ENCODE measurements at places on chromosomes 2 and 18.

DNA sequence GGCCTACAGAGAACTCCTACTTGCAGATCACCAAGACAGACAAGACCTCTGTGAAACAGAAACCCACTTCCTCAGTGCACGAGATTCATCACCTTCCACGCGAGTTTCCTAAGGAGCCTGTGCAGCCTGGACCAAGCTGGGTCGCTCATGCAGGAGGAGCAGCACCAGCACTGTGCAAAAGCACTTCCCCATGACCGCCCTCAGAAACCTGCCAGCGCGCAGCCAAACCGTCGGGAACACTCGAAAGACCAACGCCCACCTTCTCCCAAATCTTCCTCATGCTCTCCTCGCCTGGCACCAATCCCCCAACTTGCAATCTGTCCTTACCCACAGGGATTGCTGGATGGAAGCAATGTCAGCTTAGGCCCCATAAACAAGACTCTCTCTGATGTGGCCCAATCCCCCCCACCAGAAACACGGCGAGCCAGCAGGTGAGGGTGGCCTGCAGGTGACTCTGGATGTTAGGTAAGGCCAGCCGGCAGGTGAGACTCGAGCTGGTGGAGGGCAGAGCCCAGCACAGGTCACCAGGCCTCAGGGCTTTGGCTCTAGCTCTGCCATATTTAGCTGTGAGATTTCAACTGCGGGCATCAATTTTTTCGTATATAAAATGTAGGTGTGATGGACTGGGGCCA lies 69.4 kb downstream of the PXDN start:
- no peak for DNase-seq

GRCh38 chr2:1987379-1987778 lies 243.1 kb upstream of the PXDN start:
- DNase-seq: no peak

GRCh38 chr2:24491542-24492420 lies 727 bp downstream of the NCOA1 start:
- DNase-seq: peak; percentile 69

DNA sequence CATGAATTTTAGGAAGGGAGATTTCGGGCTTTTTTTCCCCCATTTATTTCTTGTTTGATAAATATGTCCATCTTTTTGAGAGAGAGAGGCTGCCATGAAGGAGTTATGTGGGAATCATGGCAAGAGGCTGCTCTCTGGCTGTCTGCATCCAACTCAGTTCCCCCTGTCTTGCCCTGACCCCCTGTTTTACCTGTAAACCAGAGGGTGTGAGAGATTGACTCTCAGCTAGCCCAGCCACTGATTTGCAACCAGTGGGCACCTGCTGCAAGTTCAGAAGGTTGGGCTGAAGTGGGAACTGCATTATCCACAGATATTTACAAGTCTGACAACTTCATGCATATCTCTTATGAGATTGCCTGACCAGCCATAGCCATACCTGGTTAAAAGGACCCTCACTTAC lies 625.4 kb upstream of the FANCL start:
- DNase-seq: no peak

DNA sequence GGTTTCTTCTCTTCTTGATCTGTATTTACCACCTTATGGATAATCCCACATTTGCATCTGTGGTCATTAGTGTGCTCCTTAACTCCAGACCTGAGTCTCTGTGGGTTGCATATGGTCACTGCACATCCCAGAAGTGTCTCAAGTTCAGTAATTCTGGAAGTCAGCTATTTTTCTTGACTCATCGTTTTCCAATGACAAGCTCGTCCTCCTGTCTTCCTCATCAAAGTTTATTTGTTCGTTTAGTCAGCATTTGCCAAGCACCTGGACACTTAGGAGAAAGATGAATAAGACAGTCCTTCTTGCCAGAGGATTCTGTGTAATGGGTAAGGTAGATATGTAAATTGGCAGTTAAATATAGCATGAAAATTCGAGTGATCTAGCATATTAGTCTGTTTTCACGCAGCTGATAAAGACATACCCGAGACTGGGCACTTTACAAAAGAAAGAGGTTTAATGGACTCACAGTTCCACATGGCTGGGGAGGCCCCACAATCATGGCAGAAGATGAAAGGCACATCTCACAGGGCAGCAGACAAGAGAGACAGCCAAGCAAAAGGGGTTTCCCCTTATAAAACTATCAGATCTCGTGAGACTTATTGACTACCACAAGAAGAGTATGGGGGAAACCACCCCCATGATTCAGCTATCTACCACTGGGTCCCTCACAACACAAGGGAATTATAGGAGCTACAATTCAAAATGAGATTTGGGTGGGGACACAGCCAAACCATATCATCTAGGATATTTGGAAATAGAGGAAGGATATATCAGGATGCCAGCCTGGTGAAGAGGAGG lies 19.4 kb downstream of the FASTKD2 start:
- DNase-seq: no peak

DNA sequence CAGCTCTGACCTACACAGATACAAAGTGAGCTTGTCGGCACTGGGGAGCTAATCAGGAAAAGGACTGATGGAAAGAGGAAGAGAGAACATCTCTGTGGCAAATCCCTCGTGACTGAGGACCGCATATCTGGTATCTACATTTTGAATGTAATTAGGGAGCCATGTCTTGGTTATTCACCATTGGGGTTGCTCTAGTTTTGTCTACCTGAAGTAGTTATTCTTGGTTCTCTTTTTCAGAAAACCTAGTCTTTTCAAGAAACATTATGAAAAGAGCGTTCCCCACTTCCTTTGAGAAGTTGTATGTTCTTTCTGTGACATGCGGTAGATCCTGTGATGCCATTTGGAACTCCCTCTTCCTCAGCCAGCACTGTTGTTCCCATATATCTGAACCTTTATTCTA lies 104.4 kb downstream of the DOCK10 start:
- no peak for DNase-seq

DNA sequence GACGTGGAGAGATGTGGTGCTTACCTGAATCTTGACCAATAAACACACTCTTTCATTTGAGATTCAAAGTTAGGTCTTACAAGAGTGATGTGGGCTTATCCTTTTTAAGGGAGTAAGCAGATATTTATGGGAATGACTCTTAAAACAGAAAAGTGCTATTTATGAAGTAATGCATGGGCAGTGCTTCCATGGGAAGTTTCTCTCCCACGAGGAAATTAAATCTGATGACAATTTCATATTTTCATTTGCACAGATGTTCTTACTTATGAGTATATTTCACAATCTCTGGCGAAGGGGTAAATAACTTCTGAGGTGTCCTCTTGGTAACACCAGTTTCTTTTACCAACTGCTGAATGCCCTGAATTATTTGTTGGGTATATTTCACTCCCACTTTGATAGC lies 21.0 kb downstream of the PNPT1 start:
- no peak for DNase-seq

- no peak for DNase-seq
These were observed 166.6 kb upstream of the TANK start for GRCh38 chr2:160993654-160994061.

GRCh38 chr2:132977812-132978529 lies 308.0 kb upstream of the LYPD1 start:
- no peak for DNase-seq

DNA sequence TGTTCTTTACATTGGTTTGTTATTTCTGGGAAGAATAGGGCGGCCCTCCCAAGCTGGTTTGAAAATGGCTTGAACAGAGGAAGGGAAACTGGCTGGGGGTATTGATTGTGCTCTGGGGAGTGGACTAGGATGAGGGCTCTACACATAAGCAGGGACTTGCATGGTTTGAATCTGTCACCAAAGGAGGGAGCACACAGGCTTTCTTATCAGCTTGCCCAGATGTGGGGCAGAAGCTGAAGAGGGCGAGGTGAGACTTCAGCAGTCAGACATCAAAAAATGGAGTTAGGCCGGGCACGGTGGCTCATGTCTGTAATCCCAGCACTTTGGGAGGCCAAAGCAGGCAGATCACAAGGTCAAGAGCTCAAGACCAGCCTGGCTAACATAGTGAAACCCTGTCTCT lies 7.2 kb upstream of the RAB12 start:
- no peak for DNase-seq

DNA sequence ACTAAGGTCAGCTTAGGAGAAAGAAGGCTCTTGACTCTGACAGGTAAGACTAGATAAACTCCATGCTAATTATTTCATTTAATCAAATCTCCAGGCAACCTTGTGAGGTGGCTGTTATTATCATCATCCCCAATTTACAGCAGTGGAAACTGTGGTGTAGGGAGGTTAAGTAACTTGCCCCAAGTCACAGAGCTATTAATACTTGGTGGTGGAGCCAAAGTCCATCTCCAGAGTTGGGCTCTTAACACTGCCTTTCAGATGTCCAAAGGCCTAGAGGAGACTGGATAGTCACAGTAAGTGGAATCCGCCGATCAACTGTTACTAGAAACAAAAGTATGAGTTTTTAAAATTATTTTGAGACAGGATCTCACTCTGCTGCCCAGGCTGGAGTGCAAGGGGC lies 46.6 kb upstream of the SP3 start:
- no peak for DNase-seq

DNA sequence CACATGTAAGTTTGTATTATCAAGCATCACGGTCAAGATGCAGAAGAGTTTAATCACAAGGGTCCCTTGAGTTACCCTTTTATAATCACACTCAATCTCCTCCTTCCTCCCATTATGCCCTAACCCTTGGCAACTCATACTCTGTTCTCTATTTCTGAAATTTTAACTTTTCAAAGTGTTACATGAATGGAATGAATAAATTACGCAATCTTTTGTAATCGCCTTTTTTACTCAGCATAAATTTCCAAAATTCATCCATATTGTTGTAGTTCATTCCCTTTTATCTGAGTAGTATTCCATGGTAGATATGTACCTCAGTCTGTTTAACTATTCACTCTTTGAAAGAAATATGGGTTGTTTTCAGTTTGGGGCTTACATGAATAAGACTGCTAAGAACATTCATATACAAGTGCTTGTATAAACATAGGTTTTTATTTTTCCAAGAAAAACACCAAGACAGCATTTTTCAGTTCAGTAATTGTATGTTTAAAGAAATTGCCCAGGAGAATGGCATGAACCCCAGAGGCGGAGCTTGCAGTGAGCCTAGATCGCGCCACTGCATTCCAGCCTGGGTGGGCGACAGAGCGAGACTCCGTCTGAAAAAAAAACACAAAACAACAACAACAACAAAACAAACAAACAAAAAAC lies 430.9 kb upstream of the KCNH7 start:
- no peak for DNase-seq

DNA sequence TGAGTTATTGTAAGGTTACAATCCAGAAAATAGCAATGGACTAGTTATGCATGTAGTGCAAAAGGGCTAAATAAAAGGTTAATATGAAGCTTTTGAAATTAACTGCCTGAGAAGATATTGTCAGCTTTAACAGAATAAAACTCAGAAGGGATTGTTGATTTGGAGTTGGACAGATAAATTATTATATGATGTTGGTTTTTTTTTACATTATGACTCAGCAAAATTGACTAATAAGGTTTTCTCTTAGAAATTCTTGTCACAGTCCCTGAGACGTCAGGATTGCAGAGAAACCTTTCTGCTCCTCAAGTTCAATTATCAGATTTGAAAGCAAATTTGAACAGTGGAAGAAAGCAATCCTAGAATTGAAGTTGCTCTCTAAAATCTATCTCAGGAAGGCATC lies 946.9 kb downstream of the CBLN2 start:
- DNase-seq: no peak

DNA sequence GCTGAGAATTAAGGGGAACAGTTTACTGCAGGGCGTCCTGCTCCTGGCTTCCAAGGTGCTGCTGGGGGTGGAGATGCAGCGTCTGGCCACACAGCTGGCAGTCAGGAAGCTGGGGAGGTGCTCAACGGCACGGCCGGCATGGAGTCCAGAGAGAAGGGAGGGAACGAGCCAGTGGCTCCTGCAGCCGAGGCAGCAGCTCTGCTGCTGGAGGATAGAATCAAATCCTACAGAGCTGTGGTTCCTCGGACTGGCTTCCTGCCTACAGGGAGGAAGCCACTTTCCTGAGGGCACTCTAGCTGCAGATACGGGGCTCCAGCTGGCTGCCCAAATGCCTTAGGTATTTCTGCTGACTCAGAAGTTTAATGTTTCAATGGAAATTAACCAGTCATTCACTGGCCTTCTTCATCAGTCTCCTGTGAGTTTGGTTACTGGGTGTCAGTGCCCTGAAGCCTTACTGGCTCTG lies 266.3 kb downstream of the TWIST2 start:
- DNase-seq: no peak

GRCh38 chr2:43368483-43369385 lies 142.3 kb upstream of the ZFP36L2 start:
- DNase-seq: no peak

- DNase-seq: no peak
These were observed 79.0 kb upstream of the CDH19 start for GRCh38 chr18:66682855-66683322.

DNA sequence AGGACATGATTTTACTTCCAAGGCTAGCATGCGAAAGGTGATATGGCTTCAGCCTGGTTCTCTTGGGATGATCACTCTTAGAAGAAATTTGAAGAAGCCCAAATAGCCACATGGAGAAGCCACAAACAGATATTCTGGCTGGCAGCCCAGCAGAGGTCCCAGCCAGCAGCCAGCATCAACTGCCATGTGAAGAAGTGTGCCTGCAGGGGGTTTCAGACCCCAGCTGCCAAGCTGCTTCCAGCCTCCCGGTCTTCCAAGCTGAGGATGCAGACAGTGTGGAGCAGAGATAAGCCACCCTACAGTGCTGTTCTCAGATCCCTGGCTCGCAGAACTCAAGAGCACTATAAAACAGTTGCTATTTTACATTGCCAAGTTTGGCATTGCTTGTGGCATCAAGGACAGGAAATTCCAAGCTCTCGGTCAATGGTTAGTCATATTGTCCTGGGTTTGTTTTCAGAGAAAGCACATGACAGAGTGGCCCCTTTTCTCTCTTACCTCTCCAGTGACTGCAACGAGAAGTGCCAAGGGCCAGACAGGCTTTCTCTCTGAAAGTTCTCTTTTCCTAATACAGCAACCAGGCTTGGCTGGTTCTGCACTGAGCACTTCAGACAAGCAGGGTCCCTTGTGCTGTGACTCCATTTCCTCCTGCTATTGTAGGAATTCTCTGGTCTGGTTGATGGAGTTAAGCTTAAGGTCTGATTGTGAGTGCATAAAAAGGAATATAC lies 223.7 kb downstream of the ANKRD30B start:
- no peak for DNase-seq

- DNase-seq: no peak
These were observed 18.4 kb upstream of the NFATC1 start for GRCh38 chr18:79377187-79377891.

DNA sequence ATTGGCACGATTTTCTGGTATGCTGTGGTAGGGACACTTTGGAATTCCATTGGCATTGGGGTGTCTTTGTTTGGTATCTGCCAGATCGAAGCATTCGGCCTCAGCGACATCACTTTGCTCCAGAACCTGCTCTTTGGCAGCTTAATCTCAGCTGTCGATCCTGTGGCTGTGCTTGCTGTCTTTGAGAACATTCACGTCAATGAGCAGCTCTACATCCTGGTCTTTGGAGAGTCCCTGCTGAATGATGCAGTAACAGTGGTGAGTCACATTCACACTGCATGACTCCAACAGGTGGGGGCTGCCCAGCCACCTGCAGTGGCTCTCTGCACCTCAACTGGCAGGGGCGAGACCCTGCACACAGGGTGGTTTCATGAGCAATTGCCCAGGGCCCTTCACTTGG lies 38.4 kb downstream of the SLC9A2 start:
- DNase-seq: no peak

All from CD4-positive, alpha-beta T cell treated with Interleukin-1 beta for 1 hour (primary cell).